ENCODE measurements at places on chromosomes 7 and 10.

DNA sequence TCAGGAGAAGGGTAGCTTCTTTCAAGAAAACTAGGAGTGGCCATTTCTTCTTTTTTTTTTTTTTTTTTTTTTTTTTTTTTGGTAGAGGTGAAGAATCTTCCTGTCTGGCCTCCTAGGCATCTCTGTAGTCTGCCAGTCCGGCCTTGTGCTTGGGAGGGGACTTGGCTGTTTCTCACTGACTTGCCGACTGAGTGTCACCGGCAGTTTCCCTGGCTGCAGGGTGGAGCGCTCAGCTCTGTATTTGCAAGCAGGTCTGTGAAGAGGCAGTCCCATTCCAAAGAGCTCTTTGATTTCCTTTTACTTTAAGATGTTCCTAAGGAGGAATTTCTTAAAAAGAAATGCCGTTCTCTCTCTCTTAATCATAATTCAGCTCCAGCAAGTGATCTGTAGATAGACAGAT is 212.6 kb downstream of the ADRA2A start:
- no peak for DNase-seq

DNA sequence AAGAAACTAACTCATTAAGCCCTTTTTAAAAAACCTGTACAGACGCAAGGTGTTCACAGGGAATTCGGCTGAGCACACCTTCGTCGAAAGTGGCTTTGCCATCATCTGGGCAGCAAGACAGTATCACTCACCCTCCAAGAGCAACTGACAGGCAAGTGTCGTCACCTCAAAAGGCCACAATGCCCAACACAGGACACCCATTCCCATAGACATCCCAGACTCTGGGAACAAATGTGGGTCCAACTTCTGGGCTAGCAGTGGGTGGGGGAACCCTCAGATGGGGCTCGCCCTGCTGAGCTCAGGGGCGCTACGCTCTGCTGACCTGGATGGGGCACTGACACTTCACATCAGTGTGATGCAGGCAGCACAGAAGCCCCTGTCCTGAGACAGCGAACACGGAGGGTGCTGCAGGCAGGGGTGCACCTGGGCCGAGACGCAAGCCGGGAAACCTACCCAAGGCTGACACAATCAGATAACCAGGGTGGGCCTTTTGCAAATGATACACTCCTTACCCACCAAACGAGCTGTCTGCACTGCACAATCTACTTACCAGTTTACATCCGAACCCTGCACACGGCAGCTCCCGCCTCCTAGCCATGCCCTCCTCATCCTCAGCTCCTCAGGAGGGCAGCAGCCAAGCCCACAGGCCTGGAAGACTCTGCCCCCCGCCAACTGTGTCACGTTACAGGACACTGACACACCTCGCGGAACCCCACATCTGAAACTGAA is 1.7 kb downstream of the DIP2C start:
- DNase-seq, result no peak

- no peak for DNase-seq
Observed at GRCh38 chr10:74156919-74157289, 5.9 kb downstream of the ADK start.

- no peak for DNase-seq
Observed at GRCh38 chr10:96716390-96716789, 3.9 kb downstream of the PIK3AP1 start.

DNA sequence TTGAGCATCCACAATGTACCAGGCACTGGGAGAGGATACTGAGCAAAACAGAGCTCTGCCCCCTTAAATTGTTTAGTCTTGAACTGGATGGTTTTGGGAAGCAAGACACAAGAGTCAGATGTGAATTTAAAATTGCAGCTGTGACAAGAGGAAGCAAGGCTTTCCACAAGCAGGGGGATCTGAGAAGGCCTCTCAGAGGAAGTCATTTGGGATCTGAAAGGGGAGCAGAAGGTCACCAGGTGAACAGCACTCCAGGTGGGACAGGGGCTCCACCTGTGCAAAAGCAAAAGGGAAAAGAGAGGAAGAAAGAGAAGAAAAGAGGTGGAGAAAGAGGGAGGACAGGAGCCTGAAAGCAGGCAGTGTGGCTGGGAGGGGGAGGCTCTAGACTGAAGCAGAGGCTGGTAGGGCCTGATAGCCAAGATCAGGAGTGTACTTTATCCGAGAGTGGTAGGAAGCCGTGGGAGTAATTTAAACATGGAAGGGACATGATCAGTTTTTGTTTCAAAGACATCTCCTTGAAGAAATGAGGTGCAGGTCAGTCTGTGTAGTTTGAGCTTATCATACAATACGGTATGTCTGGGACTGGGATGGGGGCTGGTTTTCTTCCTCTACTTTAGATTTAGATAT is 76.1 kb upstream of the DUSP5 start:
- no peak for DNase-seq

- DNase-seq, result no peak
Observed at GRCh38 chr10:61869774-61870525, 31.5 kb upstream of the ARID5B start.

DNA sequence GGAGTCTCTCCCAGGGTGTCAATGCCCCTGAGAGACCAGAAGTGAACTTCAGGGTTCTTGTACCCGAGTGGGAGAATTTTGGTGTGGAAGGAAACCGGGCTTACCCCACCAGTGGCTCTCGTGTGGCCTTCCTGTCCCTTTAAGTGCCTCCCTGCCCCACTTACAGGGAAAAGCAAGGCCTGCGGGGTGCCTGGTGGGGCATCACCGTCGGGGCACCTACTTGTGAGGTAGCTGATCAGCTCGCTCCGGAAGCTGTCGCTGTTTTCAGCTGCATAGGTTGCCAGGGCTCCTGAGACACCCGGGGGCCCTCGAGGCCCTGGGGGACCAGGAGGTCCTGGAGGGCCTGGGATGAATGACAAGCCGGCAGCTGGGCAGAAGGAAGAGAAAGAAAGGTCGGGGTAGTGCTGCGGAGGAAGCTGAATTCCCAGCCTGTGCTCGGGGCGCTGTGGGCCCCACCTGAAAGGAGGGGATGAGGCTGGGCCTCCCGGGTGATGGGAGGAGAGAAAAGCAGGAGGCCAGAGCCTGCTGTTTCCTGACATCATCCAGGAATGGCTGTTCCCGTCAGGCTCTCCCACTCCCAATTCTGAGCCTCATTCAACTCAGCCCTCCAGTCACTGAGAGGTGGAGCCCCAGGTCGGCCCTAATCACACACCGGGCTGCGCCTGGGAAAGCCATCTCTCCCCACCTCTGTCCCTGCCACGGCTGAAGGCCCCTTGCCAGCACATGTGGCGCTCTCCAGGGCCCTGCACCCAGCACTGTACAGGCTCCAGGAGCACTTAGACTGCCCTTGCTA is 51.1 kb downstream of the COL17A1 start:
- no peak for DNase-seq
